ENCODE measurements at places on chromosomes 3 and 15.

DNA sequence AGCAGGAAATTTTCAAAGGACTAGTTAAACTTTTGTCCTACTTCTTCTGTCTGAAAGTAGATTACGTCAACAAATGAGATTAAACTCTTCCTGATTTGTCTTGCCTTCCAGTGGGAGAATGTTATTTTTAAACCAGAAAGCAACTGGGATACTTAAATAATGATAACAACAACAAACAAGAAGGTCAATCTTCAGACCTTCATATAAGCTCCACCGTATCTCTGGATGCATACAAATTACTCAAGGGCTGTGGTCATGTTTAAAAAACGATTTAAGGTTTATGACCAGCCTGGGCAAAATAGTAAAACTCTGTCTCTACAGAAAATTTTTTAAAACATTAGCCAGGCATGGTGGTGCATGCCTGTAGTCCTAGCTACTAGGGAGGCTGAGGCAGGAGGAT is 145.3 kb upstream of the NPHP3 start:
- DNase-seq: no peak

- peak; percentile 17 for DNase-seq
Measured at GRCh38 chr3:156102267-156102931, 18.0 kb upstream of the KCNAB1 start.

DNA sequence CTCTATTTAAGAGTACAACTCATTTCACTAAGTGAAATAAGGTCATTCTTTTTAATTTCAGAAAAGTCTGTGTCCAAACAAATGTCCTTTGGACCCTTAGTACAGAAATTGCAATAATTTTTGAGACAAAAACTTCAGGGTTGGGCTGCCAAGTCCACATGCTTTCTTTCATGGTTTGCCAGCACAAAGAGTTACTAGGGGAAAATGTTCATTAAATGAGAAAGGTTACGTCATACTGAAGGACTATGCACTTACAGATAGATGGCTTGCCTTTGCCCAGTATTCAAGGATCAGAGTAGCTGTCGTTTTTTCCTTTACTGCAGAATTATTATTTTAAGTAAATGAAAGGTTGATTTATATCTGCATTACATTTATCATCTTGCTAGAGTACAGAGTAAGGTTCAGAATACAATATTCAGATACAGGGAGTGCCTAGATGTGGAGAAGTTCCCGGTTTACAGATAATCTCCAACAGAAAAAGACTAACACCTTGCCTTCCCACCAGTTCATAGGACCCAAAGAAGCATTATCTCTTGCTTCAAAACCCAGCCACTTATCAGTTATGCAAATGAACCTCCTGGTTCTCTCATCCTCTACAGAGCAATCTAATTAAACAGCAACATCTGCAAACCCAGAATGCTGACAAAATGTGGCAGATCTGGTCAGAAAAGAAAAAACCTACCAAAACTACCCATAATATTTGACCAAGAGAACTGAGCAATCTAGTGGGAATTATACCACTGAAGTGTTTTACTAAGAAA is 179.3 kb downstream of the FRMD5 start:
- no peak for DNase-seq

- peak; percentile 91 for DNase-seq
Measured at GRCh38 chr15:87752250-87752951, 504.1 kb downstream of the NTRK3 start.

DNA sequence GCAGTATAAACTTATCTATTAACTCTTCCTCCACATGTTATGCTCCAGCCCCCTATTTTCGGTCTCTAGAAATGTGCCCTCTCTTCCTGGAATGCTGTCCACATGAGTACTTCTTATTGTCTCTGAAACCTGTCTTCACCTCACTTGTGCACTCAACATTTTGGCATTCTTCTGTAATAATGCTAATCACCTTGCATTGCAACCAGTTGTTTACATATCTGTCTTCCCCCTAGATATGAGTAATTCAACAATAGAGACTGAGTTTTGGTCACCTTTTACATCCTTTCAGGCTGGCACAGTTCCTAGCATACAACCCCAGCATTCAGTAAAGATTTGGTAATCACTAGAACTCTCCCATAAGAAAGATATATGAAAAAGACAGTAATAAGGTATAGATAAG is 17.2 kb downstream of the CCDC80 start:
- DNase-seq: no peak

Data from fibroblast of skin of back (primary cell).